Fibroblast of villous mesenchyme (primary cell): ENCODE measurements at places on chromosomes 16 and 17. TPM values are rescaled to one million over a fixed set of nuclear protein-coding genes. Genes with fewer than 3 reads are reported as not detected.

GRCh38 chr16:89408315-89408714 lies 82.0 kb downstream of the ANKRD11 start:
- DNase-seq = no peak

GRCh38 chr16:69922200-69922599 lies 28.9 kb upstream of the CLEC18A start:
- no peak for DNase-seq

Gene KIF2B
- total RNA-seq = not detected in 2 replicates

Gene TERB1
- total RNA-seq = under 0.01 TPM in 1 of 2 replicates, not detected in the other

GRCh38 chr17:34241062-34241461 lies 14.0 kb upstream of the CCL2 start:
- DNase-seq = no peak

DNA sequence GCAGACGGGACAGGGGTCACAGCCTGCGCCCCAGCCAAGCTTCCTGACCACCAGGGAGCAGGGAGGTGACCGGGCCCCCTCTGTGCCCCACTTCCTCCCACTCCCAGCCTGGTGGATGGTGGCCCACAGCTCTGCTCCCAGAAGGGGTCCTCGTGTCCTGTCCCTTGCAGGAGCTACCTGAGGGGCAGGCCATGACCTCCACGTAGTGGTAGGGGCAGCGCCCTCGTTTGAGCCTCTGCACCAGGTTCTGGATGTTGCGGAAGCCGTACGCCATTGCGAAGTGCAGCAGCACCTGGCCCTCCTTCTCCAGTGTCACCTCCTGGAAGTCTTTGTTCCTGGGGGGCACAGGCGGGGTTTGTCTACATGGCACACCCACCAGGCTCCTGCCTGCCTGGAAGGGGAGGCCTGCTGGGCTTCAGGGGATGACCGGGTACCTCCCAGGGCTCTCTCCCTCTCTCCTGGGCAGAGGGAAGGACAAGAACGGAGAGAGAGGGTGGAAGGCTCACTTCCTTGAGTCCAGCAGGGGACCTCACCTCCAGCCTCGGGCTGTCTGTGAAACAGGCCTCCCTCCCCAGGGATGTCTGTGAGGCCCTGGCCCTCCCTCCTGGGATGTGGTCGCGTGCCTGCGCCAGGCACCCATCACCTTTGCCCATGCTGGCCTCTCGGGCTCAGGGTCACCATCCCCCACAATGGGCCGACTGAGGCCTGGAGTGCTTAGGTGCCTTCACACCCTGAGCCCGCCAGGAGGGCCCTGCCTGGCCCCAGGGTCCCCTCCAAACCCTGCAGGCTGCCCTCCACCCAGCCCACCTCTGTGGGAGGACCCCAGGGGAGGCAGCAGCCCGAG lies 4.0 kb downstream of the HAGHL start:
- DNase-seq = no peak

GRCh38 chr16:90009172-90009899 lies 9.9 kb downstream of the DBNDD1 start:
- no peak for DNase-seq
